ENCODE measurements at places on chromosomes 3 and 15.

- no peak for DNase-seq
These were observed 37.0 kb upstream of the SNRPA1 start for GRCh38 chr15:101332061-101332467.

- no peak for DNase-seq
These were observed 41.6 kb downstream of the GSK3B start for GRCh38 chr3:120052677-120053076.

DNA sequence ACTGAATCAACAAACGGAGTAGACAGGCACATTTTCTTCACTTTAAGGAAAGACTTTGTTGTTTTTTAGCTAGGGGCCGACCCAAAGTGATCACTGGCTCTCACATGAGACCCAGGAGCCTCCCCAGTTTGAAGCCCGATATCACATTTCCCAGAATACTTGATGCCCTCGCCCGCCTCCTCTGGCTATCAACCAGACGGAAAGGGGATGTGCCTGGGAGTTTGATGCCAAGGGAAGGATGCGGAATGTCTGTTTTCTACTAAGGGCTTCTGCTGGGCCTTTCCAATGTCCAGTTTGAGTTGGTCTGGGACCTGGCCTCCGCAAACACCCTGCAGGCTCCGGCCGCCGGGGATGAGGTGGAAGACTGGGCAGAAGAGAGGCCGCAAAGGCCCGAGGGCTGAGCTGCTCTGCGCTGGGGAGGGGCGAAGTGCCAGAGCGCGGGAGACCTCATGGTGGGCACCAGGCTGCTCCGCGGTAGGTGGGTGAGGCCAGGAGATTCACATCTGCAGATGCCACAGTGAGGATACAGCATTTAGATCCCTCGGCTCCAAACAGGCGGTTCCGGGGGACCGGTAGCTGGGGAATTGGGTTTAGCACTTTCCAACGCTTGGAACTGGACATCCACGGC lies 491 bp upstream of the ZNF774 start:
- DNase-seq, result no peak

DNA sequence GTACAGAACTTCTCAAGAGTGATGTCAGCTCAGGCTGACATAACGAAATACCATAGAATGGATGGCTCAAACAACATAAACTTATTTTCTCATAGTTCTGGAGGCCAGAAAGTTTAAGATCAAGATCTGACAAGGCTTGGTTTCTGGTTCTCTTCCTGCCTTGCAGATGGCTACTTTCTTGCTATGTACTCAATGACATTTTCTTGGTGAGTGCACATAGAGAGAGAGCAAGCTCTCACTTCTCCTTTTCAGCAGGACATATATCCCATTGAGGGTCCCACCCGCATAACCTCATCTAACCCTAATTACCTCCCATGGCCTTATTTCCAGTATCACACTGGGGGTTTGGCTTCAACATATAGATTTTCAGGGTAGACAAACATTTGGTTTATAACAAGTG lies 1072.1 kb downstream of the PLOD2 start:
- DNase-seq, result no peak

DNA sequence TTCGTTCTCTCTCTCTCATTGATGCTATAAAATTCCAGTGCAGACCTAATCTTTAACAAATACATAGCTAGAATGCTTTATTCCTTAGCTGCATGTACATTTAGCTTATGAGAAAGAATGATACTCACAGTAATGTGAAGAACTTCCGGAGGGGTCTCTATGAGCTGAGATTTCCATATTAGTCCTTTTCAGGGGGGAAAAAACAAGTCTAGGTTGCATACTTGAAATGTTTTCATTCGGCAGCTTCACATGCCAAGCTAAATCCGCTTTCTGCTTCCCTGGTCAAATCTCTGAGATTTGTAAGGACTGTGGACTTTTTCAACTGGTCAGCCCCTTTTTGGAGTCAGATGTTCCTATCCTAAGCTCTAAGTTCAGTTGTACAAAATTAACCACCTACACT lies 111.5 kb upstream of the COL8A1 start:
- no peak for DNase-seq

DNA sequence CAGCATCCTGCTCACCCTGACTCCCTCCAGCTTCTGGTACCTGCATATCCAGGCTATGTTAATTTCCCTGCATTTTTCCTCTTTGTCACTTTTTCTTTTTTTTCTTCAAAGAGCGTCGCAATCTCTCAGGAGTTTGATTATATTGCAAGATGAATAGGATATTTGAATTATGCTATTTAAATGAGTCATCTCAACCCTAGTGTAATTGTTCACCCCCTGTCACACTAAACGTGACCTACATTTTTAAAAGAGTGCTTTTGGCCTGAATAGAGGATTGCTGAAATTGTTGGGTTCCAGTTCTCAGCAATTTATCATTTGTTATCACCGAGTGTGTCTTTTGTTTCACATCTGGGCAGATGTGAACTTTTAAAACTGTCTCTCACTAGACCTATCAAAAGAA lies 294.7 kb downstream of the SOX2 start:
- DNase-seq, result no peak

- no peak for DNase-seq
These were observed 85.8 kb downstream of the RPLP1 start for GRCh38 chr15:69538379-69538778.

GRCh38 chr3:67288466-67289106 lies 290.5 kb downstream of the KBTBD8 start:
- DNase-seq, result no peak

- no peak for DNase-seq
These were observed 53.5 kb downstream of the CEMIP start for GRCh38 chr15:80832686-80833085.

- no peak for DNase-seq
These were observed 1.7 kb downstream of the SEMA3F start for GRCh38 chr3:50156549-50157493.

DNA sequence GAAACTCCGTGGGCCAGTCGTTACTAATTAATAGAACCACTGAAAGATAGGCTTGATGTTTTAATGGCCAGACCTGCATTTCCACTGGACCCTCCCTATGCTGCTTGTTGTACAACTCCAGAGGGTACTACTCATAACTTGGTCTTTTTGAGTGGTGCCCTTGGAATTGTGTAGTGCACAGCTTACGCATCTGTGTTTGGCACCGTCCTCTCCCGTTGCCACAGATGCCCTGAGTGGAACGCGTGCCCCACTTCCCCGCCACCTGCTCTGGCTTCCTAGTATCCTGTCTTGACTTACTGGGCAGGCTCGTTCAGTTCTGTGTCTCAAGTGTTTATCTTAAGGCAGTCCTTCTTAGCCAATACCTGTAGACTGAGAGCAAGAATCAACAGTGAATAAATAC lies 78.7 kb downstream of the USP13 start:
- DNase-seq, result no peak

- no peak for DNase-seq
These were observed 61.4 kb upstream of the C15orf39 start for GRCh38 chr15:75140080-75140879.

DNA sequence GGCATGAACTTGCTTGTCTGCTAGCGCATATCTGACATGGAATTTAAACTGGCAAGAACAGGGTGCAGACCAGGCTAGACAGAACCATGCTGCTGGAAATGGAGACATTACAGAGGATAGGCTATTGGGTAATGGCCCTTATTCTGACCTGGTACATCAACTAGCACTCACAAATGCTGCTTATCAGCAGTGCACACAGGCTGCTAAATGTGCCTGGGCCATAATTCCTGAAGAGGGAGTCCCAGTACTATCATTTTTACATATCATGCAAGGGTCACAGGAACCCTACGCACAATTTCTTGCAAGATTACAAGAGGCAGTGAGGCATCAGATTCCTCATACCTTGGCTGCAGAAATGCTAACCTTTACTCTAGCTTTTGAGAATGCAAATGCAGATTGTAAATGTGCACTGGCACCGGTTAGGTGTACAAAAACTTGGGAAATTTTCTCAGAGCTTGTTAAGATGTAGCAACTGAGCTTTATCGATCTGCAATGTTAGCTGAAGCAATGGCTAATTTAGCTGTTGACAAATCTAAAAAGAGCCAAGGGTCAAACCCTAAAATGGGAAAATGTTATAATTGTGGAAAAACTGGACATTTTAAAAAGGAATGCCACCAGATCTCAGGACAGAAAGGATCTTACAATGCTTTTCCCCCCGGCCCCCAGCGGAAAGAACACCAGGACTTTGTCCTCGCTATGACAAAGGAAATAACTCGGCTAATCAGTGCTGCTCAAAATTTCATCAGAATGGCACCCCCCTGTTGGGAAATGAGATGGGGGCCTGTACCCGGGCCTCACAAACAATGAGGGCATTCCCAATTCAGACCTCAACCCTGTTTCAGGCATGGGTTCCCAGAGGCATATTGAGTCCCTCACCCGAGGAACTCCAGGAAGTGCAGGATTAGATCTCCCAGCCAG lies 21.1 kb downstream of the CCRL2 start:
- DNase-seq, result no peak

- no peak for DNase-seq
These were observed 23.1 kb downstream of the SYN2 start for GRCh38 chr3:12027184-12027846.

- no peak for DNase-seq
These were observed 810 bp upstream of the THRB start for GRCh38 chr3:24495326-24495994.

GRCh38 chr3:193693774-193694173 lies 100.8 kb downstream of the OPA1 start:
- DNase-seq, result no peak

DNA sequence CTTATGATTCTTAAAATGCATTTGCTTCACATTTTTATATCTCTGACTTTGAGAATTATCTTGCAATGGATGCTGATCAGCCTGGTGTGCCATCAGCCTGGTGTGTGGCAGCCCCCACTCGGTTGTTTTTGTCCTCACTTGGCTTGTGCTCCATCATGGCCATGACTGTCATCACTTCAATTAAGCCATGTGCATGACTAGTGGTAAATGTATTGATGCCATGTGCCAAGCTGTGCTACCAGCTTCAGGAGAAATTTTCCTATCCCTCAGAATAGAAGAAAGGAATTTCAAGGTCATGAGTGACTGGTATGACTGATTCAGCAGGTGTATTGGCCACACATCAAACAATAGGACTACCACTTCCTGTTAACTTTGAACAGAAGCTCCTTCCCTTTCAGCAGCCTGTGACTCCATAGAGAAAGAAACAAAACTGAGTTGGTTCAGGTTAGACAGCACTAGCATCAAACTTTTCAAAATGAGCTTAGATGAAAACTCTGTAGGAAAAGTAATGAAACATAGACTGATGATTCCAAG lies 251.7 kb downstream of the GRM7 start:
- DNase-seq, result no peak

GRCh38 chr3:131025539-131025938 lies 1.1 kb downstream of the ASTE1 start:
- no peak for DNase-seq

GRCh38 chr3:111700054-111700453 lies 104.9 kb upstream of the ZBED2 start:
- DNase-seq, result no peak

DNA sequence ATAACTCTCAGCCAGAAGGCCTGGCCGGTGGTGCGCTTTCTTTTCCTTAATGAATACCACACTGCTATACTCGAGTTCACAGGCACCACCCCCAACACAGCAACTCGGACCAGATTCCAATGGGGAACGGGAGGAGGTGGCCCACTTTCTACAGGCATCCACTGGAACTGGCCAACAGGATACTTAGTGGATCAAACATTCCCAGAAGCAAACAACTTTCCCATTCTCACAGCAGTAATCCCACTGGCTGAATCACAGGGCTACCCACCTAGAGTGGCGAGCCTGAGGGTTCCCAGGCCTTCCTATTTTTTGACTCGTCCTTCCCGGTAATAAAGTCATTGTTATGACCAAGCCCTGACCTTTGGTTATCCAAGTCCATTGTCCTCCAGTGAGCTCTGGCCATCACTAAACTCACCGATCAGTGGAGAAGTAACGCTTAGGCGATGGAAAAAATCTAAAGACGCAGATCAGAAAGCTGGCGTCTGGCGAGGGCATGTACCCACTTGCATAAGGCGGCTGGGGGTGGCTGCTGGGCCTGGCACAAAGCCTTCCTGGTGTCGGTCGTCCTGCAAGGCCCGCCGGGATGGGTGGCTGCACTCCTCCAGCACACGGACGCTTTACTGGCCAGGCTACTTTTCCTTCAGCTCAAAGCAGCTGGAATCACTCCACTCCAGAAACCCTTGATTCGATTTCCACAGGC lies 1.2 kb downstream of the EOGT start:
- DNase-seq, result no peak

- DNase-seq, result no peak
These were observed 21.1 kb downstream of the IL1RAP start for GRCh38 chr3:190534986-190535385.

DNA sequence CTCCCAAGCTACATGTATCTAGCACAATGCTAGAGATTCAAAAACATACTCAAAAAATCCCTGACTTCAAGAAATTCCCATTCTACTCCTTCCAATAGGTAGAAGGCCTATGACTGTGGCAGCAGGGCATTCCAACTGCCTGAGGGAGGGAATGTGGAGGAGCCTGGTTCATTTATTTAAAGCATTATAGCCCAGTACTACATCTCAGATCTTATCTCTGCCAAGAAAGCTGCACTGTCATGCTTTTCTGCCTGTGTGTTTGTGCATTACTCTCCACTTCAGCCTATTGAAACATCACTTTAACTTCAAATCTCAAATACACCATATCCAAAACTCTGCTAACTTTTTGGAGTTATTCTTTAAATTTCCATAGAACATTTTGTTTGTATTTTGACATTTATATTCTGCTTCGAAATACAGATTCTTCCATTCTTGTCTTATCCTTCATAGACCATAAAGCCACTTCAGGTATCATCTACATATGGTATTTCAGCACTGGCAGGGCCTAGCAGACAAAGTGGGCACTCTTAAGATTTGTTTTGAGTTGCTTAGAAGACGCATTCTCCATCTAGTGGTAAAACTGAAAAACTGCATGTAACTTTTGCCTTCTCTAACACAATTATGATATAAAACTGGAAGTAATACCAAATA lies 59.1 kb upstream of the NEDD4 start:
- no peak for DNase-seq

GRCh38 chr15:29140475-29141307 lies 128.9 kb downstream of the NSMCE3 start:
- no peak for DNase-seq

GRCh38 chr3:58184982-58185360 lies 25.8 kb downstream of the DNASE1L3 start:
- no peak for DNase-seq
